ENCODE measurements at places on chromosomes 6 and 20.

DNA sequence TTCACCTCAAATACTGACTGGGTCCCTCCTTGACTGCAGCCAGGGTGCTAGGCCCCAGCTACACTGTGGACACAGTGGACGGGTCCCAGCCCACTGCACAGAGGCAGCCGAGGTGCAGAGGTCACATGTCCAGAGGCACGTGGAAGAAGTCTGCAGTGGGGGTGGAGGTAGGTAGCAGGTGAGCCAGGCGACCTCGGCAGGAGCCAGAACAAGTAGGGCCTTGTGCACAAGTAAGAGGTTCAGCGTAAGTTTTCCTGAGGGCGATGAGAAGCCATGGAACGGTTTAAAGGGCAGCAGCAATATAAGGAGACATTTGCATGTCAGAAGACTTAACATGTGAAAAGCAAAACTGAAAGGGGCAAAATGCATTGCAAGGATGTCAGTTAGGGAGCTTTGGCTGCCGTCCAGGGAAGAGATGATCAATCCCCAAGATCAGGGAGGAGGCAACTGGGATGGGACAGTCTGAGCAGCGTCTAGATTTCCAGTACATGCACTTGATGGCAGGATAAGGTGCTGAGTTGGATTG is 49.7 kb upstream of the SNX9 start:
- no peak for DNase-seq

DNA sequence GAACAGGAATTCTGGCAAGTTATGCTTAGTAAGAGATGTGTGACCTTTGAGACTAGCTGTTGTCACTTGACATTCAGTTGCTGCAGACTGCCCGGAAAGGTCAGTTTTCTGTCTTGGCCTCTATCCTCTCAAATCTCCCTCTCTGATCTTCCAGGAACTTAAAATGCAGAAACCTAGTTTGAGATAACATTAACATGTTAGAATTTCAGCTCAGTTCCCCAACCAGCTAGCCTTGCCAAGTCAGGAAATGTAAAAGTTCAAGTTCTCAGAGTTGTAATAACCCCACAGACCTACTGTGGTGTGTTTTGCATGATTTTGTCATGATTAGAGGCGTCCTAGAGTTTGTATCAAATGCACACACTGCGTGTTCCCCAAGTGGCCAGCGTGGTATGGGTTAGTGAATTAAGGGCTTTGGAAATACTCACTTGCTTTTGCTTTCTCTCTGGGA is 46.6 kb downstream of the DUSP22 start:
- no peak for DNase-seq

GRCh38 chr20:37395921-37396415 is 50.0 kb downstream of the SRC start:
- no peak for DNase-seq

DNA sequence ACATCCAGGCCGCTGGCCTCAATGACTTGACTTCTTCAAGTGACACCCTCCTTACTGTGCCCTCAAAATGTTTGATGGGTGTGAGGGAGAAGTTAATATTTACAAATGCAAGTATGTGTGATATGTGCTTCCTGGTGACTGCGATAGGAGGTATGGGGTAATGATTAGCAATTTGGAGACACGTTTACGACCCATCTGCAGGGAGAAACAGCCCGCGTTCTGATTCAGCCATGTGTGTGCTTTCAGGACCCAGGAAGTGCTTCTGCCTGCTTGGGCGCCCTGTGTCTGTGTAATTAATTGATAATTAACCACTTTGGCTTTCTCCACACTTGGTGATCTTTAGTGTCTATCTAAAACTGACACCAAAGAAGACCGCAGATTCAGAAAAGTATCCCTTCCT is 25.0 kb downstream of the SIRPA start:
- no peak for DNase-seq

- no peak for DNase-seq
Measured at GRCh38 chr6:159913862-159914564, 23.2 kb downstream of the MAS1 start.

GRCh38 chr6:166330612-166331011 is 11.7 kb downstream of the SFT2D1 start:
- no peak for DNase-seq

DNA sequence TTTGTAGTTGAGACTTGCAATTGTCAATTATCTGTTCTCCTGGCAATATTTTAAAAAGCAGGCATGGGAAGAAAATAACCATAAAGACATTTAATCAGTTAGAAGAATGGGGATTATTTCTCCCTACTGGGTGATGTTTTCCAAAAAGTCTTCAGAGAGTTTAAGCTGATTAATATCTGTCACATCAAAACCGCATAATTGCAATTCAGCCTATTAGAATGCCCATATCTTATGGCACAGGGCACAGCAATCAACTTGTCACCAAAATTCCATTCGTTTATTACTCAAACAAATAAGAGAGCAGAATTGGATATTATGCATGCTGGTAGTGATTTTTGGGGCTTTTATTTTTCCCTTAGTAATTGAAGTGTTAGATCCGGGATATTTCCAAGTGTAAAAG is 218.7 kb downstream of the RNF144B start:
- no peak for DNase-seq

DNA sequence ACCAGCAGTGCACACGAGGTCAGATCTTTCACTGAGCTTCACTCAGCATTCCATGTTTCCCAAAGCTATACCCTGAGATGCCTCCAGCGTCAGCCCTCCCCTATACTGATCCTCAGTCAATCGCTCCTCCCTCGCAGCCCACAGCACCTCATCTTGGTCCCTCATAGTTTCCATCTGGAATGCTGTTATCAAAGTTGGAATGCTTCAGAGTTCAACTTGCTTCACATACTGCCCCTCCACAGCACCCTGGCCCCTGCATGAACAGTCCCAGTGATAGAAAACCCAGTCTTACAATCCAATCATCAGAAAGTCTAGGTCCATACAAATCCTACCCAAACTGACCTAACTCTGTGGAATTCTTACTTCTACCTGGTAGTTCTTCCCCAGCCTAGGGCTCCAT is 20.0 kb downstream of the SPAG4 start:
- no peak for DNase-seq

DNA sequence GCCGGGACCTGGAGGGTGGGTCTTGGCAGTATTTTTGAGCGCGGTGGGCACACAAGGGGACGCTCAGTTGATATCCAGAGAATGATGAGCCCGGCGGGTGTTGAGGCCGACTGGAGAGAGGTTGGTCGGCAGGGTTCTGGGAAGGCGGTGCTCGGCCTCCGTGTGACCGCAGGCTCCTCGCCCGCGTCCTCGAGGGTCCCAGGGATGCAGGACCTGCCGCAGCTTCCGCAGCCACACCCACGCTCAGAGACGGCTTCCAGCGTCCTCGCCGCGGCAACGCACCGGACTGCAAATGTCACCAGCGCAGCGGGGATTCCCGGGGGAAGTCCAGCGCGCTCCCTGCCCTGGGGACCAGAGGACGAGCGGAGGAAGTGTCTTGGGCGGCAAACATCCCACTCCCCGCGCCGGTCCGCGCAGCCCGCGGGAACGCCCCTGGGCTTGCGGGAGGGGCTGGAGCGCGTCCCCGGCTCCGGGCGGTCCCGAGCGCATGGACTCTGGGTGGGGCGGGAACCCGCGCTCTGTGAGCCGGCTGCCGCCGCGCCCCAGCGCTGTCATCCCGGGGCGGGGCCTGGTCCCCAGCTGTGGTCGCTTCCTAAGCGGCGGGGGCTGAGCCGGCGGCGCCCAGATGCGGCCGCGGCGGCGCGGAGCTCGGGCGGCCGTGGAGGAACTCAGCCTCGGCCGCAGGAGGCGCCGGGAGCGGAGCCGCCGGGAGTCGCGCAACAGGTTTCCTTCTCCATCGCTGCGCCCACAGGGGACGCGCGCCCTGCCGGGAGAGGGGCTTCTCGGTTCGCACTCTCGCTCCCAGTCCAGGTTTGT is at the start of gene STX11:
Gene STX11, plus strand, starts transcription at position 624 of the 816 bp plus-strand sequence. CDS start 36,111 bp downstream, outside the sequence.
- DNase-seq: peak; percentile 55

DNA sequence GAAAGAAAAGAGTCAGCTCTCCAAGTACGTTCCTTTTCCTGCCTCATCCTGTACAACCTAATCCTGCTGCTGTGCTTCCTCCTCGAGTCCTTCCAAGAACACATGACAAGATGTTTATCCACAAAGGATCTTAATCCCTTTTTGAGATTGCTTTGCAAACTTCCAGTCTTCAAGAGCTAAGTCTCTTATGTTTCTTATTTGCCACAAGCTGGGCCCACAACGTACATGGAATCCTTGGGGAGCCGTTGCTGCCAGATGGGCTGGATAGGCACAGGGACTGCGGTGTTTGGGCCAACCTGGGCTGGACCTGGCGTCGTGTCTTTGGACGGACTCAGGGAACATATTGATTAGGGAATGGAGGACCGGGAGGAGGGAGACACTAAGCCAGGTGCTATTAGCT is 79.7 kb upstream of the AFDN start:
- no peak for DNase-seq

- DNase-seq: no peak
Measured at GRCh38 chr6:8065519-8065911, 1.3 kb upstream of the BLOC1S5 start.

GRCh38 chr6:157521362-157522335 is 140.7 kb downstream of the ZDHHC14 start:
- no peak for DNase-seq

GRCh38 chr6:24554474-24554873 is 59.7 kb downstream of the ALDH5A1 start:
- DNase-seq: no peak

DNA sequence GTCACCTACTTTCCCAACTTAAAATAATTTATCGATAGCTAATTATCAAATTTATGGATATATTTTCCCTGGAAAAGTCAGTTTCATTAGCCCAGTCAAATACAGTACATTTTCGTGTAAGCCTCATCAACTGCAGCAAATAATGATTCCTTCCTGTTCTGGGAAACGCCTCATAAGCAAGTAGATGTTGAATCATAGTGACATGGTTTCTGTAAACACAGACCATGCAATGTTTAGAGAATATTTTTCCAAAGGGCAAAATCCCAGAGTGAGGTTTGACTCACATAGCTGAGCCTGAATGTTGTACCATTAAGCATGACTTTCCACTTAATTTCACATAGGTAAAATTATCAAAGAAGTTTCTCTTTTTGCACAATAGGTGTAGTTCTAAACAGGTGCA is 16.7 kb upstream of the VNN1 start:
- no peak for DNase-seq

DNA sequence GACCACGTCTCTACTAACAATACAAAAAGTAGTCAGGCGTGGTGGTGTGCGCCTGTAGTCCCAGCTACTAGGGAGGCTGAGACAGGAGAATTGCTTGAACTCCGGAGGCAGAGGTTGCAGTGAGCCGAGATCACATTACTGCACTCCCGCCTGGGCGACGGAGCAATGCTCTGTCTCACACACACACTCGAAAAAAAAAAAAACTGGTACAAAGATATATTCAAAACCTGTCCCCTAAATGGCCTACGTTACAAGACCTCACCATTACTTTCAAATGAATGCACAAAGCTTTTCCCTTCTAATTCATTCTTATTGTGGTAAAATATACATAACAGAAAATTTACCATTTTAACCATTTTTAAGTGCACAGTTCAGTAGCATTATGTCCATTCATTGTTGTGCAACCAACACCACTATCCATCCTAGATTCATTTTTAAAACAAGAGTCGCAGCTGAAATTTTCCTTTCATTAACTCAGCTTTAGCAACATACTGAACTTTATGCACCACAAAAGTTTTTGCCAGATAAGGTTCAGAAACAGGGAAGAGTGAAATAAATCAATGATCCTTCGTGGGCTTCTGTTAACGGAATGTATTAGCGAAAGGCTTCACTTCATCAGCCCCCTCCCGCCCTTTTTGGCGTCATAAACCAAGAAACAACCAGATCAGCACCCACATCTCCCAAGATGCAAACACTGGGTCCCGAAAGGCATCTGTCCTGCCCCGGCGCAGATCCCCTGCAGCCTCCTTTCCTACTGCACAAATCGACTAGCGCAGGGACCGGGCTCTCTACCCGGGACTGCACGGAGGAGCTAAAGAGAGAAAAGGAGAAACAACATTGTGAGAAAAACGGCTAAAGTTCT is 825 bp upstream of the FAM135A start:
- no peak for DNase-seq

Data from T-helper 17 cell (primary cell).